ENCODE measurements at places on chromosomes 5 and 9. TPM values are rescaled to one million over a fixed set of nuclear protein-coding genes. Genes with fewer than 3 reads are reported as not detected.

Gene SPATA31C1
- not detected for total RNA-seq

Gene ROR2
- total RNA-seq: 4.4 TPM

Gene DBH
- not detected for total RNA-seq

Gene TEX10
- total RNA-seq: 8.1 TPM

Gene FBP2
- total RNA-seq: not detected

Gene WNT8A
- not detected for total RNA-seq

Gene PCDHGA6
- 4.1 TPM for total RNA-seq

GRCh38 chr9:118321788-118322187 is 617.6 kb downstream of the TLR4 start:
- DNase-seq: no peak

- no peak for DNase-seq
Measured at GRCh38 chr5:123351240-123351639, 72.0 kb downstream of the CEP120 start.

DNA sequence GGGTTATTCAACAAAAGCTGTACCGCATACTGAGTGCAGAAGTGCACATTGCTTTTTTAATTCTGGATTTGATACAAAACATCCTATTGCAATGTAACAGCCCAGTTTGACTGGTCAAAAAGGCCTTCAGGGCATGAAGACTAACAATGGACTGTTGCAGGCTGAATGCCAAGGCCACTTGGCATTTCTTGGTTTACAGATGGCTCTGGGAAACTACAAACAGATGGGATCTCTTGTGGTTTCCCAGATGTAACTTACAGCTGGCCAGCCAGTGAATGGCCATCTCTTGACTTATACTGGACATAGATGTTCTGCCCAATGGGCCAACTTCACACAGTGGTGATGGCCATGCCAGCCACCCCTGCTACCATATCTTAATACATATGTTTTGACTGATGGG is 36.8 kb downstream of the UGT3A2 start:
- DNase-seq: no peak

DNA sequence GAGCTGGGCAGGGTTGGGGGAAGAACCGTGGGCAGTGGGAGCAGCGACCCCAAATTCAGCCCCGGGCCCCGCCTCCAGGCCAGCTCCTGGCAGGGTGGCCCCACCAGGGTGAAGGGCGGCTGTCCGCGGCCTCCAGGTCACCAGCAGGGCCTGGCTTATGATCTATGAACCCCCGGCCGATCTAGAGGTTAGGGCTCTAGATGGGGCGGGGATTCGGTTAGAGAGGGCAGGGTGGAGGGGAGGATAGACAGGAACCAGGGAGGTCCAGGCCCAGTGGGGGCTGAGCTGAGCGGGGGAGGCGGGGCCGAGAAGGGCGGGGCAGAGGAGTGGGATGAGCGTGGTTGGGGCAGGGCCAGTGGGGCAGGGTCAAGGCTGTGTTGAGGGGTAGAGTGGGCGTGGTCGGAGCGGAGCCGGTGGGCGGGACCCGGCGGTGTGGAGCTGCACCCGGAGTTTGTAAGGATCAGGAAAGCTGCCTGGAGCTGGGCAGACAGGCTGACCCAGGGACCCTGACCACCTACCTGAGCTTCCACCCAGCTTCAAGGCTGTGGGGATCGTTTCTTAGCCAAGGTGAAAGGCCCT is 29.3 kb upstream of the OBP2B start:
- DNase-seq: peak; percentile 93

GRCh38 chr9:75148561-75148960 is 60.2 kb downstream of the OSTF1 start:
- DNase-seq: no peak

GRCh38 chr5:96408841-96409538 is 24.1 kb downstream of the PCSK1 start:
- DNase-seq: no peak

DNA sequence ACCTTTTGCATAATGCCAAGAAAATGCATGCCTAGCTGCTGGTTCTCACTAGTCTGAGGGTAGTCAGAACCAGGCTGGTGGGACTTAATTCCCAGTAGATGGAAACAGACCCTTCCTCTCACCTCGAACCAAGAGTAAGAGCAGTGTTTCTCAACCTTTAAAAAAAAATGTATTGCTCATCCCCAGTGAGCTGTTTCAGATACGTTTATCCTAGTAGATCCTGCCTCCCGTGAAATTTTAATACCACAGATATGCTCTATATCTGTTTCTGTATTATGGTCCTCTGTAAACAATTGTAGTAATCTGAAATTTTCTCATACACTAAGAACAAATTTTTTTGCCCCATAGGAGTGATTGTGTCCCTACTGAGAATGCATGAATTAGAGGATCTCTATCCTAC is 86.2 kb downstream of the TEK start:
- no peak for DNase-seq

GRCh38 chr9:128684325-128685199 is 4.5 kb upstream of the SET start:
- DNase-seq: peak; percentile 95

DNA sequence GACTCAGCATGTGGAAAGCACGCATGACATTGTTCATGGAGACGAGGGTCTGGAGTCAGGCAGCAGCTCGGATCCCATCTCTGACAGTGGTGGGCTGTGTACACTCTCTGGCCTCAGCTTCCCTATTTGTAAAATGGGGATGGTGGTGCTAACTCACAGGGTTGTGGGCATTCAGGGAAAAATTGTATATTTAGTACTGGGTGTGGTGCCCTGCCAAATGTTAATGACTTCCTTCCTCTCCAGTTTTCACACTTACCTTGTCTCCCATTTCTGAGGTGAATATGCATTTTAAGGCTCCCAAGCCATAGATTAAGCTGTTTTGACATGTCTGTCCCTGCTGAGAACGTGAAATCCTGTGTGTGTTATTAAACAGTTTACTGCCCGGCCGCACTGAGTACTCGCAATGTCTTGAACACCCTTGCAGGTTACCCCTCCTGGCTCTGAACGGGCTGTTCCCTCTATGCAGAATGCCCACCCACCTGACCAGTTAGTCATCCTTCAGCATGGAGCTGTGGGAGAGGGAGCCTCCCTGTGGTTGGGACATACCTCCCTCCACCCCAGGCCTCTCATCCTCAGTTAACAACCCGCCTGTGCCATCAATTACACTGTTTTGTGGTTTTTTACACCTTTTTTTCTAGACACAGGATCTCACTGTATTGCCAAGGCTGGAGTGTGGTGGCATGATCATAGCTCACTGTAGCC is 25.8 kb downstream of the TJP2 start:
- no peak for DNase-seq

GRCh38 chr9:34550016-34550680 is 27.4 kb upstream of the ENHO start:
- no peak for DNase-seq

DNA sequence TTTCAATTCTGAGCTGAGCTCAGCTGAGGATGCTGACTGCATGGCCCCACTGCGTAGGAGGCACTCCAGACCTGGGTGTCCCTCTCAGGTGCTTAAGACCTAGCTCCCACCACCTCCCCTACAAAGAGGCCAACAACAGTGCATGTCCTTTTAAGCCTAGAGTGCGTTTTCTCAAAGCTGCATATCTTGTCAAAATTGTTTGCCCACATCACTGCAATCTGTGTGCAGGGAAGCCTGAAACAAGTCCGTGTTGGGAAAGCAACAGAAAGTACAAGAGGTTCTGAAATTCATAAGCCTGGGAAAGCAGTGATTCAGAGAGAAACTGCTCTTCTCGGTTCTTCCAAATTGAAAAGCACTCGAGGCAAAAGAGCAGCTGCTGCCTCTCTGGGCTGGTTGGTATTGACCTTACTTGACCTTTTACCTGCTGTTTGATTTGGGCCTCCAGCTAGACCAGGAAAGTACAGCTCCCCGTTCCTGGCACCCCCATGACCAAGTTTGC is 238.4 kb downstream of the NR2F1-AS1 start:
- DNase-seq: no peak

- no peak for DNase-seq
Measured at GRCh38 chr9:124221676-124222075, 36.1 kb upstream of the NEK6 start.

DNA sequence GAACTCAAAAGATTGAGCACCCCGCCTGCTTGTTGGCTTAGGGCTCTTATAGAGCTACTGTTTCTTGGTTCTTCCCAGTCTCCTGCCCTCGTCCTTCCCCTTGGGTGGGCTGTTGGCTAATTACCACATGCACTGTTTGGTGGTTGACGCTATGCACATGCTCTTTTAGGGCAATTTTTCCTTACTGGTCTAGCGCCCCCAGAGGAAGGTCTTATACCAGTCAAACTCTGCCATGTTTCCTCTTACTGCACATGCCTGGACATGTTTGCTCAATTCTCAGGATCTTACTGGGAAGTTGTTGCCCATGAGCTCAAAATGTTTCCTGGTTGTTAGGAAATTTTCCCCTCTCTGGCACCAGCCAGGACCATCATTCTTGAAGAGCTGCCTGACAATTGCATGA is 101.9 kb downstream of the SLC28A3 start:
- DNase-seq: no peak

DNA sequence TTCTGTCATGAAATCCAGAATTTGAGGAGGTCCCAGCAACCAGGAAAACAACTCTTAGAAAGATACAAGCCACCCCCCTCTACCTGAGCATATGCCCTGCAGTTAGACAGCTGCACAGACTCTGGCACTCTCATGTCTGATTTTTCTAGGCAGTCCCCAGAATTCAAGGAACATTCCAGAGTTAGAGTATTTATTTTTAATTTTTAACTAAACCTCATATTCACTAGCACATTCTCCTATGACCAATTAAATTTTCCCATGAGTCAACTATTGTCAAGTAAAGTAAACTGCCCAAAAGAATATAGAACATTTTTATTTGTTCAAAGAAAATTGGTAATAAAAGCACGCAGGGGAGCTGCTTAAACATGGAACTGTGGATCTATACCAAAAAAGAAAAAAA is 490.5 kb upstream of the SEMA6A start:
- DNase-seq: no peak

DNA sequence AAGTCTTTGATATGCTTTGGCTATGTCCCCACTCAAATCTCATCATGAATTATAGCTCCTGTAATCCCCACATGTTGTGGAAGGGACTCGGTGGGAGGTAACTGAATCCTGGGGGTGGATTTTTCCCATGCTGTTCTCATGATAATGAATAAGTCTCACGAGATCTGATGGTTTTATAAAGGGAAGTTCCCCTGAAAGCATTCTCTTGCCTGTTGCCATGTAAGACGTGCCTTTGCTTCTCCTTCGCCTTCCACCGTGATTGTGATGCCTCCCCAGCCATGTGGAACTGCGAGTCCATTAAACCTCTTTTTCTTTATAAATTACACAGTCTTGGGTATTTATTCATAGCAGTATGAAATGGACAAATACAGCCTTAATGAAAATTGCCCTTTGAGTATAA is 44.7 kb upstream of the ICE1 start:
- no peak for DNase-seq

- DNase-seq: no peak
Measured at GRCh38 chr5:143316844-143317631, 86.4 kb downstream of the NR3C1 start.

GRCh38 chr9:89637787-89638186 is 33.0 kb downstream of the GADD45G start:
- DNase-seq: no peak

DNA sequence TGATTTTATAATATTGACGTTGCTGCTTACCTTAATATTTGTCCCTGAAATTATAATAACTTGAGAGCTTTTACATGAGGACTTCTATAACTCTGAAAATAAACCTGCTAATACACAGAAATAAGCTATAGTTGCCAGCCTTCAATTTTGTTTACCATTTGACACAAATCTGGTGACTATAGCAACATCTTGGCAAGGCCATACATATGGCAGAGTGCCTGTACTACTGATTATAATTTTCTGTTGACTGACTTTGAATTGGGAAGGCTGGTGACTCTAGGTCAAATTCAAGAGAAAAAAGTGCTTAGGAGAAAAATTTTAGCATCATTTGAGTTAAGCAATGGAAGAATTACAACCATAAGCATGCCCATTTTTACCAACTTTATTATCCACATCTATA is 581.4 kb upstream of the PTPRD start:
- DNase-seq: no peak

Data from Peyer's patch (tissue), 4 donors.